NCI-H2171 (cell line): ENCODE measurements at places on chromosomes 4 and X.
A peak's percentile ranks its signal among the peaks of the same experiment; 100 is the strongest.

GRCh38 chr4:6225469-6225868 is 25.1 kb upstream of the JAKMIP1 start:
- no peak for DNase-seq

DNA sequence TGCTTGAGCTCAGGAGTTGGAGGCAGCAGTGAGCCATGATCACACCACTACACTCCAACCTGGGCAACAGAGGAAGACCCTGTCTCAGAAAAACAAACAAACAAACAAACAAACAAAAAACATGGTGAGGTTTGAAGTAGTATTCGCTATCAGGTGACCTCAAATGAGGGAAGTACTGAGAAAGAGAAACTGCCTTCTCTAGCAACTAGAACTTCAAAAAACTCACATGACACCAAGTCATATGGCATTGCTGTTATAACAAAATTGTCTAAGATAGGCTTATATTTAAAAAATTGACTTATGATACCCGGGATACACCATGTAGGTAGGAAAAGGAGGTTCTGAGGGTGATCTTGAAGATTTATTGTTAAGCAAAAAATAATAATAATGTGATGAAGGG is 10.3 kb downstream of the MPP1 start:
- no peak for DNase-seq

DNA sequence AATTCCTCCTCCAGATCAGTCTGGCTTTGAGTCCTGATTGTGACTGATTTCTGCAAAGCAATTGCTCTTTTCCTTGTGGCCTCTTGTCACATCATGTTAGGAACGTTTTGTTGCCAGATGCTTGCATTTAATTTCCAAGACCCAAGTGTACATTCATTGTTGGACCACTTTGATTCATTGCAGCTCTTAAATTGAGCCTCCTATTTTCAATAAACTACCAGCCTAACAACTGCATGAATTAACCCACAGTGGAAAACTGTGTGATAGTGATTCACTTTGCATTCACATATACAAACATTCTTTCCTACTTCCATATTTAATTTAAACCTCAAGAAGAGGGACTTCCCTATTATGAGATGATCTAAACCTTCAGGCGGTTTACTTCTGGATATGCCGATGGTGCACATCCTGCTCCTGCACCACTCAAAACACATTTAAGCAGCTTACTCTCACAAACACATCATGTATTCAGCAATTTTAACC is 118.4 kb downstream of the AFF1 start:
- no peak for DNase-seq

DNA sequence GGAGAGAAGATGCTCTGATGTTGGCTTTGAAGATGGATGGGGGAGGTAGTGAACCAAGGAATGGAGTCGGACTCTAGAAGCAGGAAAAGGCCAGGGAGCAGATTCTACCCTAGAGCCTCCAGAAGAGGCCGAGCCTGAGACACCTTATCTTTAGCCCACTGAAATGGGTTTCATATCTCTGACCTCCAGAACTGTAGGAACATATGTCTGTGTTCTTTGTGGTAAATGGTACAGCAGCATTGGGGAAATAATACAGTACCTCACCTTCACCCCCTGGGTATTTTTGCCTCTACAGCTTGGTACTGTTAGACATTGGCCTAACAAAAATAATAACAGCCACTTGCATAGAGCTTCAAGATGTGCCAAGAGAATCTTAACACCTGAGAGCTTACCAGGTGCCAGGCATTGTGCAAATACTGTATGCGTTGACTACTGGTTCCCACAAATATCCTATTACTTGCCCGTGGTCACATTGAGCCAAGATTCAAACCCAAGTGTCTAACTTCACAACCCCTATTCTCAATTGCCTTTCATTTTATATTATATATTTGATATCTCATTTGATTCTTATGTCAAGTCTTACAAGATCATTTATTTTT is 57.0 kb upstream of the PGM2 start:
- no peak for DNase-seq

DNA sequence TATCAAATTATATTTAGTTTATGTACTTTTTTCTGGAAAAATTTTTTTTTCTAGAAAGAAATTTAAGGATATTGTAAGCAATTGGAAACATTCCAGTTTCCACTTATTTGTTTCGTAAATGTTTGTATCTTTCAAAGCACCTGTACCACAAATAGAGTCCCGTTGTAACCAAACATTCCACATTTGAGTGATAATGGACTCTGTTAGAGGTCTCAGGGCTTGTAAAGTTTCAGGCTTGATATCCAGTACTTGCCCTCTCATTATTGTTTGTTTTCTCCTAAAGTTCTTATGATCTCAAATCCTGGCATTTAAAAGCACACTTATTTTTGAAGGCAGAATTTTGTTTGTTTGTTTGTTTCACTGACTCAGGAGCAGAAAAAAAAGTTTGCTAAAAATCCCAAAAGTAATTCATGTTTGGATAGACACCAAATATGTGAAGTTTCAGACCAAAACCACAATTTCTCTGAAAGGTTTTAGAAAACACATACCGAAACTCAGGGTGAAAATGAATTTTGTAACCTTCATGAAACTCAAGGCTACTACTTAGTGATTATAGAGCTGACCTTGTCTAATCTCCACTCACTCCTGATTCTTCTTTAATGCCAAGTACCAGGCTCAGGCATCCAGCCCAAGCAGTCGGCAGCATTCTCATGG is 5.7 kb upstream of the TMEM192 start:
- no peak for DNase-seq

DNA sequence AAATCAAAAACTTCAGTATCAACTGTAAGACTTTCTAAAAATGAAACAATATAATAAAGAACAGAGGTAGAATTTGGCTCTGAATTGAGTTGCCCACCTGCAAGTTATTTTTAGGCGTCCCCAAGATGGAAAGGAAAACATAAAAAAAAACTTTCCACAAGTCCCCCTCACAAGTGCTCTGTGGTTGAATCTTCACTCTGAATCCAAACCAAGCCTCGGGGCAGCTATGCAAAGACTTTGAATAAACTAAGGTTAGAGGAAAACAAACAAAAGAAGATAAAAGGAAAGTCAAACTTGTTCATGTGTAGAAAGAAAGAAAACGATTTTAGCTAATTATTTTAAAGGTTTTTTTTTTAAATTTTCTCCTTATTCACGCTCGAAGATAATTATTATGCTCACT is 372.4 kb upstream of the SLIT2 start:
- no peak for DNase-seq

DNA sequence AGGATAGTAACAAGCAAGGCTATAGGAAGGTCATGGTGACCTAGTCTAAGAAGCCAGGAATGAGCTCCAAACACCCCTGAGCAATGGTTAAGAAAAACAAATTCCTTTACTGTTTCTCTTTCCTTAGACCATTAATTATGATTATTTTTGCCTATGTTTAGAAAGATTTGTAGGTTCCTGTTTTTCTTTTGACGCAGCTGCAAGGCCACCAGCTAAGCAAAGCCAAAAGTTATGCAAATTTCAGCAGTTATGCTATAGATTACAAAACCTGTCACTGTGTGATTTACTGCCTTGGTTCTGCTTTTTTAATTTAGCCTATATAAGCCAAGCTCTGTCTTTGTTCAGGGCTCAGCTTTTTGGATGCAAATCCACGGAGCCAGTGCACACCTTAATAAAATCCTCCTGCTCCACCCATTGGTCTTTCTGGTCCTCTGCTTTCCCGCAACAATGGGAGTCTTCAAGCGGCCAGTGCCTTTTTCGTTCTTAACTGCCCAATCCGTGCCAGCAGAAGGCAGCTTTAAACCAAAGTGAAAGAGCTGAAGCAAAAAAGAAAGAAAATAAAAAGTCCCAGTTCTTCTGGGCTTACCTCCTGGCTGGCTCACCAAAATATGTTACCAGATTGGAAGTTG is 1.4 kb upstream of the CEP135 start:
- no peak for DNase-seq

- DNase-seq = no peak
Observed at GRCh38 chr4:10186228-10187214, 69.9 kb upstream of the WDR1 start.

- DNase-seq = no peak
Observed at GRCh38 chr4:37879365-37879764, 11.5 kb upstream of the TBC1D1 start.

GRCh38 chrX:134633832-134634231 is 24.4 kb downstream of the PLAC1 start:
- no peak for DNase-seq

GRCh38 chr4:7890635-7891393 is 48.8 kb downstream of the AFAP1 start:
- no peak for DNase-seq

DNA sequence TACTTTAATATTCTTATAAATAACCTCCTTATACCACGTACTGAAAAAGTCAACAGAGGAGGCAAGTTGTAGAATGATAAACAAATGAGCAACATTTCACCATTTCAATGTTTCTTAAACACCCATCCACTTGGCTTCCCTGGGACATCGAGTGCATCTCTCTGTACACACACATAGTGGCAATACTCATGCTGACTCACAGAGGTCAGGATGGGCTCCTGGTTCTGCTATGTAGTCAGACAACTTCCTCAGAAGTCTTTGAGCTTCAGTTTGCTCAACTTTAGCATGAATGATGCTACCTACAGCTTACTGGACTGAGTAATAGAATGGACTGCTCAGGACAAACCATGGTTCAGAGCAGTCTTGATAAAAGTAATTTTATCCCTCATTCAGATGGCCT is 56.9 kb downstream of the MAD2L1 start:
- no peak for DNase-seq

GRCh38 chr4:13893211-13893610 is 265.7 kb upstream of the BOD1L1 start:
- no peak for DNase-seq

- no peak for DNase-seq
Observed at GRCh38 chr4:153929675-153930074, 140.8 kb upstream of the SFRP2 start.

DNA sequence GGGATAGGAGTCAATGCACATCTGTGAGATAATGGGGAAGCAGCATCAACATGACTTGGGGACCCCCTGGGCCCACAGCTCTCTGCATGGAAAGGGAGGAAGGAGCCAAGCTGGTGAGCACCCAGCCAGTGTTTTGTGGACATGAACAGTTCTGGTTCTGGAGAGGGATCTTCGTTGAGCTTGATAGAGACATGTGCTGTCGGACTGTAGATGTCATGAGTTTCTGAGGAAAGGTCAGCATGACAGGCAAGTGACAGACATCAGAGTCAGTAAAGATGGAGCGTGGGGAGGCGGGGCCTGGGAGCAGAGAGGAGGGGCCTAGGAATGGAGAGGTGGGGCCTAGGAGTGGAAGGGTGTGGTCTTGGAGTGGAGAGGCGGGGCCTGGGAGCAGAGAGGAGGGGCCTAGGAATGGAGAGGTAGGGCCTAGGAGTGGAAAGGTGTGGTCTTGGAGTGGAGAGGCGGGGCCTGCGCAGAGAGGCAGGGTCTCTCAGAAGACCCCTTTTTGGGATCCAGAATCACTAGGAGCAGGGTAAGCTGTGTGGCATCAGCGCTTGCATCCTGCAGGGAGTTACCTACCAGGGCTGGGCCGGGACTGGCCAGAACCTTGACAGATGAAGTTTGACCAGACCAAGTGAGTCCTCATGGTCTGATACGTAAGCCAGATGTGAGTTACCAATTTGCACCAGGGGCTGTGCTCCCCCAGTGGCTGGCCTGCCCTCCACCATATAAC is 33.7 kb downstream of the PIGG start:
- no peak for DNase-seq

DNA sequence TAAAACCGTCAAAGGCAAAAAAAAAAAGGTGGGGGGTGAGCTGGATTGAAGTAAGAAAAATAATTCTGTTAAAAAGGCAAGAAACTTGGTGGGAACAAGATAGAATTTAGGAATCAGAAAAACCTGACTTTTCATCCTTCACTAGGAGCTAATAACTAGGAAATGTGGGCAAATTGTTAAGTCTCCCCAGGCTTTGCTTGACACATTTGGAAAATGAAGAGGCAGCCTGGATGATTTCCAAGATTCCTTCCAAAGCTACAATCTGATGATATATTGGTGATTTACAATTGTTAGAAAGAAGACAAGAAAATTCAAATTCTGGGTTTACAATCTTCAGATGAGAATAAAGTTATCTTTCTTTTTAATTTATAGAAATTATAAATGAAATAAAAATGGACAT is 1062.5 kb downstream of the ADGRL3 start:
- DNase-seq = no peak

- DNase-seq = no peak
Observed at GRCh38 chrX:137172317-137172948, 138.6 kb upstream of the GPR101 start.

GRCh38 chr4:41318839-41319530 is 62.3 kb downstream of the UCHL1 start:
- no peak for DNase-seq

DNA sequence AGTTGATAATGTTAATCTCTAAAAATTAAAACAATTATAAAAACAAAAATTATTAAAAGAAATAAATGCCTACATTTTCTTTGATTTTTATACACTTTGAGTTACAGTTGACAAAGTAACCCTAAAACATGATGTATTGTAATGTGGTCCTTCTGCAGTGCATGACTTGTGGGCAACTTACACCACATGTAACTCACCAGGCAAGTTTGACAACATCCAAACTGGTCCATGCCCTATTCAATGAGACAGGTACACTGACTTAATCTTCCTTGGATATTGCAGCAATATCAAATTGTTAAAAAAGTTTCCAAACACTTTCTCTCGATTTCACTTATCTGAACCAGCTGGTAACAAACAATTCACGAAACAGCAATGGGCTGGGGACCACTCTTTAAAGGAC is 81.5 kb downstream of the FTHL17 start:
- DNase-seq = no peak

GRCh38 chr4:26420913-26421312 is 69.4 kb downstream of the CCKAR start:
- no peak for DNase-seq

GRCh38 chrX:2500803-2501558 is at the start of the genes DHRSX and ZBED1:
TSS of gene DHRSX (minus strand) at chrX:2500976. CDS start at chrX:2500925, 51 bp downstream.
TSS of gene ZBED1 (minus strand) at chrX:2500976. CDS start at chrX:2490719, 10,257 bp downstream.
- DNase-seq = no peak

GRCh38 chr4:52657618-52658501 is 1.2 kb downstream of the USP46 start:
- peak; percentile 26 for DNase-seq

GRCh38 chr4:6071191-6071958 is 53.1 kb upstream of the C4orf50 start:
- DNase-seq = no peak

DNA sequence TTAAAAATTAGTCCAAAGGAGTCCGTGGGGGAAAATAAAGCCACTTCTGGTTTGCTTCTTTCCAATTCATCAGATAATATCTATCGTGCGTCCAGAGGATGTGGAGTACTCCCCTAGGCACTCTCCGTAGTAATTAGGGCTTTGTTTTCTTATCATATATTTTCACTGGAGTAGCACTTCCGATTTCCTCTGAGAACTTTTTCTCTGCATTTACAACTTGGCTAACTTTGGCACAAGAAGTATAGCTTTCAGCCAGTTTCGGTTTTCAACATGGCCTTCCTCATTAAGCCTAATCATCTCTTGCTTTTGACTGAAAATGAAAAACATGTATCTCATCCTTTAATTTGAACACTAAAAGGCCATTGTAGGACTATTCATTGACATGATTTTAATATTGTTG is 80.5 kb downstream of the CASP3 start:
- no peak for DNase-seq

GRCh38 chrX:115462406-115462805 is 98.6 kb upstream of the PLS3 start:
- no peak for DNase-seq
